Mesenteric fat pad (tissue), 1 donor: ENCODE measurements at places on chromosomes 5 and 9. TPM values are rescaled to one million over a fixed set of nuclear protein-coding genes. Genes with fewer than 3 reads are reported as not detected.
A peak's percentile ranks its signal among the peaks of the same experiment; 100 is the strongest.

DNA sequence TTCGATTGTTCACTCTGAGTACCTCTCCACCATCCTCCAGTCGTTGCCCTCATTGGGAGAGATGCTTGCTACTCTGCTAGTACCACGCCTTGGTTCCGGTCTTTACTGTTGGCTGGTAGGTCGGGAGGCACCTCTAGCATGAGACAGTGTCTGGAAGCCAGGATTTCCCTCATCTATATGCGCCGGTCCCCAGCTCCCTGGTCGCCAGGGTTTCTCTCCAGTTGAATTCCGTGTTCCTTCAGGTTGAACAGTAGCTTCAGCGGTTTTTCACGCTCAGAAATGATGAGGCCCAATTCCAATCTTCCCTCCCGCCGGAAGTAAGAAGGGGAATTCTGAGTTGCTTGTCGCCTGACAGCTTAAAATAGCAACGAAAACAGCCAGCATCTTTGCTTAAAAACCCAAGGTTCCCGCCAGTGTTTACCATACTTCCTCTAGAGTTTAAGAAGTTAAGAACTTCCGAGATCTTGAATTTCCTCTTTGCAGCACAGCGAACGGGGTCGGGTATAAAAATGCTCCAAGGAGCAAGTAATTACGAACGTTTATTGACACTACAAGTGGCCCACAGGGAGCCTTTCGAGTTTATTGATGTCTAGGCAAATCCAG is 1.3 kb upstream of the ST8SIA4 start:
- DNase-seq, result no peak

Gene ELL2
- 229 TPM for total RNA-seq

- no peak for DNase-seq
These were observed 1373.4 kb upstream of the C9orf72 start for GRCh38 chr9:28946648-28947047.

Gene LCN6
- total RNA-seq, result 16.2 TPM

GRCh38 chr5:147396070-147396823 is 113.6 kb downstream of the DPYSL3 start:
- DNase-seq, result peak; percentile 89

DNA sequence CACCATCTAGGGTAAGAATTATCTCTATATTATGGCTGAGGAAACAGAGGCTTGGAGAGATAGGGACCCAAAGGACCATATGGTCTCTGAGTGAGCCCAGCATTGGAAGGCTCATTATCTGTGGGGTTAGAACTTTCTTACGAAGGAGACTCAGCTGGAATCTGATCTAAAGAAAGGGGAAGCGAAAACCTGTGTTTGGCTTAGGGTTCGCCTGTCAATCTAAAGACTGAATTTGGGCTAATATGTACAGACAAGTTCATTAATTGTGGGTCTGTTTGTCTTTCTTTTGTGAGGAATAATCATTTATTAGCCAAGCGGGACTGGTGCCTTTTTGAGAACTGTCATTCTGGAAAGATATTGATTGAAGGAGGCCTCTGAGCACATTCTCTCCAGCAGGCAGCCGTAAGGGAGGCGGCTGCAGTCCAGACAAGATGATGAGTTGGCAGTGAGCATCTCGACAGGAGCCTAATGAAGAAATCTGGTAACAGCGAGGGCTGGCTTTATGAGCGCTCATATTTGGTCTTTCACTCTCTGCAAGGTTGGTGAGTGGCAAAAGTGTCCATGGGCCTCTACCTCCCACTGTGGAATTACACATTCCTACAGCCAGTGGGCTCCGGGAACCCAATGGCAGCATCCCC is 104.2 kb upstream of the GPR151 start:
- DNase-seq, result no peak

Gene RACK1
- total RNA-seq, result 1,262 TPM

- DNase-seq, result no peak
These were observed 195.7 kb downstream of the DCP2 start for GRCh38 chr5:113172231-113172826.

Gene CDH6
- total RNA-seq, result 1.3 TPM

- no peak for DNase-seq
These were observed 2052.0 kb upstream of the C9orf72 start for GRCh38 chr9:29625292-29625731.

DNA sequence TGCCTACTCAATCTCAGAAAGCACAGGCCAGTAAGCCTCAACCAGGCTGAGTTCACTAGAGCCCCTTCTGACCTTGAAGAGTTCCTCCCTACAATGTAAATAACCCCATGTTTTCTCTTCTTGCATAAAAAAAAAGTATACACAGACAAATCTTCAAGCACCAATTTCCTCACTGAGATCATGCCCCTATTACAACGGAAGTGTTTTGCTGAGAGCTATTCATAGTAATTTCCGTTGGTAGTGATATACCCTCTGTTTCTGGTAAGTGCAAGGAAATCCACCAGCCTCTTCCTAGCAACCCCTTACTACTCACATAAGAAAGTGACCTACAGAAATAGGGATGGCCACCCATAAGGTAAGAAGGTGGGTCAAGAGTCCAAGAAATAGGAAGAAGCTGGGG is 76.4 kb upstream of the TARS1 start:
- no peak for DNase-seq

- DNase-seq, result no peak
These were observed 743.7 kb upstream of the GRAMD2B start for GRCh38 chr5:125679522-125679921.

DNA sequence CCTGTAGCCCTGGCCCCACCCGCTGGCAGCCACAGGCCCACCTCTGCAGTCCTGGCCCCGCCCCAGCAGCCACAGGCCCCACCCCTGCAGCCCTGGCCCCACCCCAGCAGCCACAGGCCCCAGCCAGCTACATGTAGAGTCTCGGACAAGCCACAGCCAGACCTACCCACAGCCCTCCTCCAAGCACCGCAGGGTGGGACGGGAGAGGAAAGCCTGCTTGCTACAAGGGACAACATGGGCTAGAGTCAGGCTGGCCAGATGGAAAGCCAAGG is 49.5 kb upstream of the SARDH start:
- no peak for DNase-seq

DNA sequence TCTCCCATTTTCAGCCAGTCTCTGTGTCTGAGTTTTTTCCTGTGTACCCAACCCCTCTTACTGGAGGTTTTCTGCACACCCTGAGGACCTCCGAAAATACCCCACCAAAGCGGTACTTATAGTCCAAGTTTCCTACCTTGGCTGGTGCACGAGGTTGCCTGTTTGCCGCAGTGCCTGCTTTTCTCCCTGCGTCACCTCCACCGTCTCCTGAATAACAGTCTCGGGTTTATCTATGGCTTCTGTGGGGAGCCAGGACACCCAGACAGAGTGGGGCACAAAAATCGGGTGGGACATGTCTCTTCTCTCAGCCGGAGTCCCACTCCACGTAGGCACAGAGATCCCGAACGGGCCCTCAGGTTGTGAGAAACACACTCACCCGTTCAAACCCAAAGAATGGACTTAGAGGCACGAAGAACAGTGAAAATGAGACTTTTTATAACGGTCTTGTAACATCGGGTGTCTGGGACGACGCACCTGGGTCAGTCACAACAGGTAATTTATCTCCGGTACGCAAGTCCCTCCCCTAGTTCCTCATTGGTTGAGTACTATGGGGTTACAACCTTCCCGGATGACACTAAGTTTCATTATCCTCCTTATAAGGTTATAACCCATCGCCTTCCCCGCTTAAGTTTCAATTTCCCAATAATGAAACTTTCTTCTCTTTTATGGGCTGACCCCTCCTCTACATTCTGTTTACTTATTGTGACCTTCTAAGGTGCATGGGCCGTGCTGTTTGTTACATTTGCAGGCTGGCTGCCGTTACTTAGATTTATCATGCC is 970.2 kb upstream of the COX7C start:
- DNase-seq, result no peak

- no peak for DNase-seq
These were observed 72.6 kb upstream of the GALNT10 start for GRCh38 chr5:154117930-154118329.

DNA sequence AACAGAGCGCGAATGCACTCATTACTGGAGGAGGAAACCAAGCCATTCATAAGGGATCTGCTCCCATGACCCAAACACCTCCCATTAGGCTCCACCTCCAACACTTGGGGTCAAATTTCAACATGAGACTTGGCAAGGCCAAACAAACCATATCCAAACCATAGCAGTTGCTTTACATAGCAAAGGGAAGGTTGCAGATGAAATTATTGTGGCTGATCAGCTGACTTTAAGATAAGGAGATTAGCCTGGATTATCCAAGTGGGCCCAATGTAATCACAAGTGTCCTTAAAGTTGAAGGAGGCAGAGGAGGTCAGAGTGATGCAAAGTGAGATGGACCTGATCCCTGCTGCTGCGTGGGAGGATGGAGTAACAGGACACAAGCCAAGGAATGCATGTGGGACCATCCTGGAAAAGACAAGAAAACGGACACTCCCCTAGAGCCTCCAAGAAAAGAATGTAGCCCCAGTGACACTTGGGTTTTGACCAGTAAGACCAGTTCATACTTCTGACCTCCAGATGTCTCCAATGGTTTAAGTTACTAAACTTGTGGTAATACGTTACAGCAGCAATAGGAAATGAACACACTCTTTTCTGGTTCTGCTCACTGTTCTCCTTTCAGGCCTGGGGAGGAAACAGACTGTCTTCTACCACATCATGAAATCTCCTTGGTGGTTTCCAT is 167.3 kb downstream of the GNAQ start:
- no peak for DNase-seq

DNA sequence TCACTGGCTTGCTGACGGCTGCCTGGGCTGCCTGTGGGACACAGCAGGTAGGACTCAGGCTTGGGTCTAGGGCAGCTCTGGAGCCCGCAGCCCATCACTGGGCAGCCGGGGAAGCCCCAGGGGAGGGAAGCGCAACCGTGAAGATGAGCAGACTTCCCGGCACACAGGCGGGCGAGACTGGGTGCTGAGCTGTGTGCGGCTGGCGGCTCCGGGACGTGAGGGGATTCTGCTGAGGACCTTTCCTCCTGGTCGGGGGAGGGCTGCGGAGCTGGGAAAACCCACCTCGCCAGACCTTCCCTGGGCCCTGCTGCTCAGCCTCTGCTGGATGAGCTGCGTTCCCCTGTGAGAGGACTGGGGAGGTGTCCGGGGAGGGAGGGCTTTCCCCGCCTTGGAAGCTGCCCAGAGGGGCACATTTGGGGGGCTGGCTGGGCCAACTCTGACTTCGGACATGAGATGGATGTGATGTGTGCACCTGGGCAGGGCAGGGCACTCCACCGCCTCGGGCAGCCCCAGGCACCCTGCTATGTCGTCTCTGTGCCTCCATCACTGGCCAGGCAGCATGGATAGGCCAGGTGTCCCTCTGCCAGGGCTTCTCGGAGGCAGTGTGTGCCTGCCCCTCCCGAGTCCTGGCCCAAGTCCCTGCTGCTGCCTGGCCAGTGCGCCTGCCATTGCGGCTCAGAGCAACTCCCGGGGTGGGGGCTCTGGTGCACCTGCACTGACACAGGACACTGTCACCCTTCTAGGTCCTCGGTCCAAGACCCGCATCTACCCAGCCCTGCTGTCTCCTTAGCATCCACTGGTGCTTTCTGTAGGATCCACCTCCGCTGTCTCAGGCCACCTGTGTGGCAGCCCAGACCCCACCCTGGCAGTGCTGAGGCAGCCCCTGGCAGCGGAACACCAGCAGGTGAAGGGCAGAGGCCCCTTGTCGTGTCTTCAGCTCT is 66.4 kb downstream of the COL5A1 start:
- DNase-seq, result no peak

- no peak for DNase-seq
These were observed 169.2 kb upstream of the HMHB1 start for GRCh38 chr5:143642791-143643190.

- no peak for DNase-seq
These were observed 42.1 kb downstream of the OTULIN start for GRCh38 chr5:14706615-14707021.

Gene BNC2
- 27.5 TPM for total RNA-seq

- DNase-seq, result peak; percentile 51
These were observed 53.0 kb upstream of the FCN1 start for GRCh38 chr9:134970719-134971118.

DNA sequence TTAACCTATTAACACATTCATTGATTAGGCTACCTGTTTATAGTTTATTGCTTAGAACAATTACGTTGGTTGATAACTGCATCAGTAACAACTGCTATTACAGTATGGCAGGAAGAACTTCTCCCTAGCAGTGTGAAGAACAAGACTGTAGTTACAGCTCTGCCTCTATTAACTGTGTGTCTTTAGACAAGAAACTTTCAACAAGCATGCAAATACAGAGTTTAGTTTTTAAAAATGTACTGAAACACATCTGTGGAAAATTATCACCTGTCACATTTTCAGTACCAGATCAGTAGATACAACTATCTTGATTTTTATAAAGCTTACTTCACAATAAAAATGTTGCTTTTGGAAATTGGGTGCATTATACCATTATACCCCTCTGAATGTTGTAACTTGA is 22.2 kb downstream of the ELL2 start:
- no peak for DNase-seq

GRCh38 chr9:87684627-87685219 is 41.2 kb upstream of the CTSL start:
- DNase-seq, result peak; percentile 65

Gene NIPBL
- total RNA-seq, result 57.3 TPM

Gene SMC5
- total RNA-seq, result 23.5 TPM

DNA sequence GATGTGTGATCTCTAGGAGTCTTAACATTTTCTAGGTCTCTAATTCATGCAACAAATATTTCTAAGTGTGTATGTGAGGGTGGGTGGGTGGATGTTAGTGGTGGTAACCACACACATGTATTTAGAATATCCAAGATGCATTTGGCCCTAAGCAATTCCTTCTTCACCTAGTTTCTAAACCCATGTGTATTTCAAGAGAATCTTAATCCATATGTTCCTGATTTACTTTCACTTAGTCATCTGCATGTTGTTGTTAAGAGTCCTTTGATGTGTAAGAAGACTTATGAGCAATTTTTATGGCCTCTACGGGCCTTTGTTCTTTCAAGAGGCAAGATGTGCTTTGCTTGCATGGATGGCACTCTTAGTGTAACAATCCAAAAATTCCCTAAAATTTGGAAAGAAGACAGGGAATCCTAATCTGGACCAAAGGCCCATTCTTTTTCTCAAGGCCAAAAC is 282.6 kb downstream of the SPATA31D1 start:
- no peak for DNase-seq

Gene PNPLA7
- total RNA-seq, result 32.1 TPM

DNA sequence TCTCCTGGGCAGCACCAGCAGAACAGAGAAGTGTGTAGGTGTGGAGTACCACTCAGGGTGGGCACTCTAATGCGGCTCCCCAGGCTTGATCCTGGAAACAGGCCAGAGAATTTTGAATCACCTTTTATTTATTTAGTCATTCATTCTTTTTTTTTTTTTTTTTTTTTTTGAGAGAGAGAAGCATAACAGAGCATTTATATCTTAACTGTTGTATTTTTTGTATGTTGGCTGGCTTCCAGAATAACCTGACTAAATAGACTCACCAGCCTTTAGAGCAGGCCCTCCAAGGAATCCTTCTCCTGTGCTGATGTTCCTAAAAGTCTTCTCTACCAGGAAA is 153.4 kb downstream of the PIK3R1 start:
- no peak for DNase-seq
